ENCODE measurements at places on chromosomes 5 and 9.

DNA sequence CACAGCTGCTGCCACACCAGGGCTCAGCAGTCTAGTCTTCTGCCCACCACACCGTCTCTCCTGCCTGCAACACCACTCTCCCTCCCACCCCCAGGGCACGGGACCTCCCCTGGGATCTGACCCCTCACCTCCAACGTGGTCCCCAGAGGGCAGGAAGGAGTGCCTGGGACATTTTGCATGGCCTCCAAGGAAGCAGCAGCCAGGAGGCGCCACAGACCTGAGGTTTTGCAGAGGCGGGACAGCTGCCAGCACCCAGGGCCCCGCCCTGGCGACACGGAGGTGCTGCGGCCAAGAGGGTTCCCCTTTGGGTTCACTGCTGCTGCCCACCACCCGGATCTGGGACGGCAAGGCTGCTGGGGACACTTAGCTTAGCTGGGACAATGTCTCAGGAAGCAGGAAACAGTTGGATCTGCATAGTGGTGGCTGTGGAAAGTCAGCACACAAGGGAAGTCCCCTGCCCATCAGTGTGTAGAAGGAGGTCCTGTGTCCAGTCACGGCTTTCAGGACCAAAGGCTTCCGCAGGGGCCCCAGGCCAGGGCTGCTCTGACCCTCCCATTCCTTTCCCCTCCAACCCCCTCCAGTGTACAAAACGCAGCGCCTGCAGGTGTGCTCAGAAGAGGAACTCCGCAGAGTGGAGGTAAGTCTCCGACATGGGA is 13.8 kb downstream of the PROP1 start:
- no peak for DNase-seq

DNA sequence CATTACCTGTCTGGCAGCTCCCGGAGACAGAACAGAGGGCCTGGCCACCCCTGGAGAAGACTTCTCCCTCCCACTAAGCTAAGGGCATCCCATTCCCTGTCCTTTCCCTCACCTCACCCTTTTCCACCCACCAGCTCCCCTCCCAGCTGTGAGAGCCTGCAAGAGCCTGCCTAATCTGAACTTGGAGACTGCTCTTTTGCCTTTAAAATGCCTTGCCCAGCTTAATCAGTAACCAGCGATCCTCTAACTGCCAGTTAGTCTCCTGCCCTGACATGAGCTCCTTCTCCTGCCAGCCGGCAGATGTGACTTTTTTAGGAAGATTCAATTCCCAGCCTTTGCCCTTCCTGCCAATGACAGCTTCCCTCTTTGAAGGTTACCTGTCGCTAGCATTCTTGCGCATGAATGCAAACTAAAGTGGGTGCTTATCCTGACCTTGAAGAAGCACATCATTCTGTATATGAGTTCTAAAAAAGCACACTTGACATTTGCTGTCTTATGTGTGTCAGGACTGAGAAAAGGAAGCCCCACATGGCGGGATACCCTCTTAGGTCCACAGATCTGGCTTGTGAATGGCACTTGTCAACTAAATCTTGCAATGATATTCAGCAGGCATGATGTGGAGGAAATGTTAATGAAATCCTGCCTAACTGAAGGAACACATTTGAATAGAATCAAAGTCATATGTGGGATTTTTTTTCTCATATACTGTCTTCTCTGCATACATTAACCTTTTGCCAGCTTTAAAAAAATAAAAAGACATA is 411.2 kb upstream of the SLC30A5 start:
- no peak for DNase-seq

DNA sequence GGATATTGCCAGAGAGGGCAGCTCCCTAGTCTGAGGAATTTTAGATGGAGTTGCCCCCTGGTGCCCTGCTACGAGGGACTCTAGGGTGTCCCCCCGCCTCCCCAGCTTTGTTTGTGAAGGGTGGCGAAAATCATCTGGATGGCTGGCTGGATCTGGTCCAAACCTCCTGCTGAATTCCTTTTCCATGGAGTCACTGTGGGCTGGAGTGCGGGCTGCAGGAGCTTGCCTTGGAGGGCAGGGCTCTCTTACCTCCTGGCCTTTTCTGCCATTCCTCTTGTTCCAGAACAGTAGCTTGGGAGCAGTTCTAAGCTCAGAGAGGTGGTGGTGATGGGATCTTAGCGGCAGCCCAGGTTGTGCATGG is 2.1 kb downstream of the SYNPO start:
- DNase-seq: peak; percentile 88

DNA sequence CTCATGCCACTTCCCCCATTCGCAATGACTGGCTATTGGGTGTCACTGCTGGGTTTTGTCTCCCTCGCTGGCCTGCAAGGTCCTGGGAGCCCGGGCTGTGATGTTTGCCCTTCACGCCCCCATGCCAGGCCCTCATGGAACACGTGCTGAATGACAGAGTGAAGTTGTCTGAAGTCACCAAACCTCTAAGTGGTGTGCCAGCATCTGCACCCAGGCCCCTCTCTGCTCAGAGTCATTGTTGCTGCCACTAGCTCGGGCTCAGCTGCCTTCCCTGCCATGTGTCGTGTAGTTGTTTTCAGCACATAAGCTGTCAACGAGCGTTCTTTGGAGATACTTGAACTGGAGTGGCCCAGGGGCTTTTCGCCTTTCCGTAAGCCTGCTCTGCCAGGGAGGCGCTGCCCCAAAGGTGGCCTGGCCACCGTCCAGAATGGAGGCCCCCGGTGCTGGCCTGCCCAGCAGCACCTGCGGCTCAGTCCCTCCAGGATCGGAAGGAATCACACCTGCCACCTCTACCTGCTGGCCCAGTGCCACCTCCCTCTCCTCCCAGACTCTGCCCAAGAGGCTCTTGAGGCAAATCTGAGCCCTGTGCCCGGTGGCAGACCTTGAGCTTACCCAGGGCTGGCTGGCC is 250.1 kb downstream of the PBX3 start:
- DNase-seq: no peak

- DNase-seq: peak; percentile 54
Measured at GRCh38 chr9:124133727-124134126, 122.2 kb downstream of the LHX2 start.

- DNase-seq: no peak
Measured at GRCh38 chr9:4305065-4305985, 5.5 kb upstream of the GLIS3 start.

DNA sequence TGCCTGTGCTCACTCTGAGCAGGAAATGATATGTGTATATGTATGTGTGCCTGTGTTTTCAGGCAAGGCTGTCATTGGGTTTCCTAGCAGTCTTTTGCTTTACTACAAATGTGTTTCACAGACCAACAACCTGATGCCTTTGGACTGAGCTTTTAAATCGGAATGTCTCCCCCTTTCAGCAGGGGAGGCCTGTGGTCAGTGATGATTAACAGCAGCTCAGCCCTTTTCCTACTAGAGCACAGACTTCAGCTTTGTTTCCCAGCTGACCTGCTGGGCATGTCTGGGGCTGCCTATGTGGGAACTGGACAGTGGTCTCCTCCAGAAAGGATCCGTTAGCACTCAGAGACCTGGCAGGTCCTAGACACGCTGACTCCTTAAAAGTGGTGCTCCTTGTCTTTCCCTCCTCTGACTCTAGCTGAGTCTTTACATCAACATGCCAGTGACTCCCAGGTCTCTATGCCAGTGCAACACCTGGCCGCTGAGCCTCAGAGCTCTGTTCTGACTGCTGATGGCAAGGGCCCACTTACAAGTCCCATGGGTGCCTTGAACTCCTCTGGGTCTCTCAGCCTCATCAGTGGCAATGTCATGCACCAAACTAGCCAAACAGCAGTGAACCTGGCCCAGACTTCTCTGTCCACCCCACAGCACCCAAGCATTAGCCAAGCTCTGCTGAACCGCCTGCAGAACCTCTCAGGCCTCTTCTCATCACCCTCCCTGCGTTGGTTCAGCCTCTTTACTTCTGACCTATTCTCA is 7.7 kb downstream of the MACROH2A1 start:
- peak; percentile 91 for DNase-seq

DNA sequence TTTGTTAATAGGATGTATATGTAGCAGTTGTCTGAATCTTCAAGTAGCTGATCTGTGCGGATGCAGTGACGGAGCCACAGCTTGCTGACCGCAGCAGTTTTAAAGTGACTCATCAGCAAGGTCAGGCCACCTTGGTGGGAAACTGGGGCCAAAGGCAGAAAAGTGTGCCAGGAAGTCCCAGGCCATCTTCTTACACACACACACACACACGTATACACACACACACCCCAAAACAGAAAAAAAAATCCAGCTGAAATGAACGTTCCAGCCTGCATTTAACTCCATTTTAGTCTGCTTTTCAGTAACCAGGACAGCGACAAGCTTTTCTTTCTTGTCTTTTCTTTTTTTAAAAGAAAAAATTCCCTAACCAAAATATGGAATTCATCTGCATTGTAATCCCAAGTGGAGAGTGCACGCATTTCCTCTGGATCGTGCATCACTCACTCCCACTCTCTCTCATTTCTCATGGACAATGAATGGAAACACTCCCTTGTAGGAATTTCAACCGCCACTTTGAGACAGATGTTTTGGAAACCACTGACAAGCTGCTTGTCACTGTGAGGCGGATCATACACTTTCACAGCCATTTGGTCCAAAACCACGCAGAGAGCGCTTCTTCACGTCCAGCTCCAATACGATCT is 103.9 kb downstream of the LHFPL2 start:
- peak; percentile 65 for DNase-seq

- no peak for DNase-seq
Measured at GRCh38 chr9:34552606-34552981, 29.8 kb upstream of the ENHO start.

DNA sequence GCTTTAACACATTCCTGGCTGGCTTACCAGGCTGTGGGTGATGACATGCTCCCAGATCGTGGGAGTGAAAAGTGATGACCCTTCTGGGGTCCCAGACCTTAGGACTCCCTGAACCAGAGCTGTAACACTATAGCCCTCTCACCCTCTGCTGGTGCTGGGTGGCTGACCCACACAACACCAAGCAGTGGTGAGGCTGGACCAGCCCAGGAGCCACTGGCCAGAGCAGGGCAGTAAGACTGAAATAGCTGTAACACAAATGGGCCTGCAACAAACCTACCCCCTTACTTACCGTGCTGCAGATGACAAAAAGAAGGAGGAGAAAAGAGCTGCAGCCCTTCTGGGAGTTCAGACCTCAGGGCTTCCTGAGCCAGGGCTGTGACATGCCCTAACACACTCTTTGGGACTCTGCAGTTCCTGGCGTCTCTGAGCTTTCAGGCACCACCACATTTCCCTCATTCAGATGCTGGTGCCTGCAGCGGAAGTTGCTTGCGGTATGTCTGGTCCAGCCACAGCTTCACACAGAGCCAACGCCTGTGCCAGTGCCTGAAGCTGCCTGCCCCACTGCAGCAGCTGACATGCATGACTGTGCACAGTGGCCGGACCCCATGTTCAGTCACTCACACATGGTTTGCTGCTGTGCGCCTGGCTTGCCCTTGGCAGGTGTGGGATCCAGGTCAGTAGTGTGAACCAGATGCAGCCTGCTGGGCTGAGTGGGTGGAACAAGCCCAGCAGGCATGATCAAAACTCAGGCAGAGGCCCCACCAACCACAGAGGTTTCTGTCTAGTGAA is 1247.4 kb downstream of the EFNA5 start:
- no peak for DNase-seq

GRCh38 chr5:10576121-10576789 is 12.4 kb downstream of the ANKRD33B start:
- no peak for DNase-seq

GRCh38 chr9:124183772-124184171 is 74.0 kb upstream of the NEK6 start:
- DNase-seq: no peak

DNA sequence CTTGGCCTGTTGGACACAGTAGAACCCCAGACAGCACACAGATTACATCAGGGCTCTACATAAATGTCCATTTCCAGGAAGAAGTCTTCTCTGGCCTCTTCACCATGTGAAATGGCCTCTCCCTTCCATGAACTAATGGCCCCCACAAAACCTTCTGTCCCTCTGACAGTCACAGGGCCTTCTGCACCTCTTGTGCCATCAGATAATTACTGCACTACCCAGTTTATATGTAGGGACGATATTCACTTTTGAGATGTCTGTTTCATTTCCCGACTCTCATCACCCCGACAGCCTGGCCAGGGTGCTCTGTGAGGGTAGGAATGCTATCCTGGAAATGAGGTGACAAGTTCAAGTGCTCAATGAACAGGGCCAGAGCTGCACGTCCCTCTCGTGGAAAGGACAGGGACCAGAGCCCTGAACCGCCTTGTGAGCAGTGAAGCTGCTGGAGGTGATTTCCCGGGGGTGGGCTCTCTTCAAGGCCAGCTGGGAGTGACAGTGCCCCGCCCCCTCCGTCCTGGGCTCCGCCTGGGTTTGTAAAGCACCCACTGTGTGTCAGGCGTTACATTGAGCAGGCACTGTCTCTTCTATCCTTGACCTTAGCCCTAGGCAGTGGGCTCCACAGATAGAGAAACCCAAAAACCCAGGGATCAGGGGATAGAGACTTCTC is 3.0 kb upstream of the FAM78A start:
- no peak for DNase-seq

- DNase-seq: peak; percentile 24
Measured at GRCh38 chr5:14946815-14947620, 75.4 kb upstream of the ANKH start.

DNA sequence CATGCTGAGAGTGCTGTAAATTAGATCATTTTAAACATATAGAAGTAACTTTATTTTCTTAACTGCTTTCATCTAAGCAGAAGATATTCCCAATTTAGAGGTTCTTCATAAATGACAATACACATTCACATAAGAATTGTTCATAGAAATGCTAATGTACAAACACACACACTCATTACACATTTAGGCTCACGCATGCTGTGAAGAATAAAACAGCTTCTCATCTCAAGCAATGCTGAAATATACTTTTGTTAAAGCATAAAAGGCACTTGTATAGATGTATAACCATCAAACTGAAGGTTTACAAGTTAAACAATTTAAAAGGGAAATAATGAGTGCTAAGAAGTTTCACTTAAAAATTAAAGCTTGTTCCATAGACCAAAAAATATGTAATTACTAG is 18.1 kb upstream of the FTMT start:
- DNase-seq: no peak

DNA sequence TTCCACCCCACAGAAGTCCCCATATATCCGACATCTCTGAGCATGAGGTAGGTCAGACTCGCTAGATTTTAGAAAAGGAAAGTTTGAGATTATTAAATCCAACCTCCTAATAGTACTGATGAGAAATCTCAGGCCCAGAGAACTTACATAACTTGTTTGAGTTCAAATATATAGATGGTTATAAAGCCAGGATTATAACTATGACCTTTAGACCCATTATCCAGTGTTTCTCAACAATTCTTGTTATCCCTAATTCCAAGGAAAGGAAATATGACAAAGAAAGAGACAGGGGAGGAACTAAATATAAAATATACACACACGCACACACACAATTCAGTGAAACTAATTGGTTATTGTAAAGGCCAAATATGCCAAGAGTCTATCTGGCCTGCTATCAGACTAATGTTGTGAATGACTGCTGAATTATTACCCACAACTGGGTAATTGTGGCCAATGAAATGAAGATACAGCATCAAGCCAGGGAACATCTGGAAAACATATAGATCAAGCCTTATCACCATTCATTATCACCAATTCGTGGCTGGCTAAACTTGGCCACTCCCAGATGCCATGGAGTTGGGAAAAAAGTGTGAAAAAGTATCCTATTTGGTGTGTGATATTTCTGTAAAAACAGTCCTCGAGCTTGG is 248.4 kb downstream of the PRELID2 start:
- DNase-seq: no peak
